ENCODE measurements at places on chromosomes 6 and 20.
A peak's percentile ranks its signal among the peaks of the same experiment; 100 is the strongest.

DNA sequence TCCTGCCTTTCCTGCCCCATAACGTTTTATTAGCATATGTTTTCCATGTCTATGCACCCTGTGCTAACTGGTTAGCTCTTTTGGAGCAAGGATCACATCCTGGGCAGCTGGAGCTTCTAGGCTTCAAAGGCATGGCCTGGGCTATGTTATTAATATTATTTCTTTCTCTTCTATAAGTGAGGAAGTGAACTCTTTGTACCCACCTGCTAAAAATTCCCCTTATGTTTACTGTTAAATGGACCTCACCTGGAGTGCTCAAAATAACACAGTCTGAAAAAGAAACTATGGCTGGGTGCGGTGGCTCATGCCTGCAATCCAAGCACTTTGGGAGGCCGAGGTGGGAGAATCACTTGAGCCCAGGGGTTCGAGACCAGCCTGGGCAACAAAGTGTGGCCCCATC lies 97.8 kb downstream of the TNFAIP3 start:
- no peak for DNase-seq

DNA sequence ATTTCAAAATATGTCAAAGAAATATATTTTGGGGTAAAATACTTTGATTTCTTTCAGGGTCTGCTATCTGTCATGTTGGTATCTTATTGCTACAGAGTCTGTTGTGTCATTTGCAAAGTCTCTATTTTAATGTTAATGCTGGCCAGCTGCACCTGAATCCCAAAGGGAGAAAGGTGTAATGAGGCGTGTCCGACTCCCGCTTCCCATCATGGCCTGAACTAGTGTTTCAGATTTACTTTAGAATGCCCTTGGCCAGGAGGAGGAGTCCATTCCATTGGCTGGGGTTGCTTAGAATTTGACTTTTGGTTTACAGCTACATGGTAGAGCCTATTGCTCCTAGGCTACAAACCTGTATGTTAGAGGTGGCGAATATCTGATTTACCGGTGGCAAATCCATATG lies 69.3 kb downstream of the FAM50B start:
- DNase-seq, result peak; percentile 66

GRCh38 chr20:57048027-57048869 lies 218.2 kb downstream of the BMP7 start:
- no peak for DNase-seq

GRCh38 chr6:147287869-147288271 lies 83.7 kb downstream of the STXBP5 start:
- DNase-seq, result no peak

DNA sequence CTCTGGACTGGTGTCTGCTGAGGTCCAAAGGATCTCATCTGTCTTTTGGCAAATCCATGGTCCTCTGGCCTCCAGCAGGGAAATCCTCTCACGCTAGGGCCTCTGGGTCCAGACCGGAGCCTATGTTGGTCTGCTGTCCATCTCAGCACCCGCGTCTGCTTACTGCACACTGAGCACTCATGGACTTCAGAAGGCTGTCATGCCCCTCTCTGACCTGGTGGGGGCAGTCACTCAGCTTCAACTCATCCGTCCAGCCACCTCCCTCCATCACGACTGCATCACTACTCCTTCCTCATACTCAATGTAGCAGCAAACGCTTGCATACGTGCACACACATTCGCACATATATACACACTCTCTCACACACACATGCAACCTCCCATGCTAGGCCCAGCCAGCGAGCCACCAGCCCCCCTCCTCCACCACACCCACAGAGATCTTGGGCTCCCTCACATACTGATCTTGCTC lies 33.3 kb downstream of the GABRR2 start:
- DNase-seq, result no peak

DNA sequence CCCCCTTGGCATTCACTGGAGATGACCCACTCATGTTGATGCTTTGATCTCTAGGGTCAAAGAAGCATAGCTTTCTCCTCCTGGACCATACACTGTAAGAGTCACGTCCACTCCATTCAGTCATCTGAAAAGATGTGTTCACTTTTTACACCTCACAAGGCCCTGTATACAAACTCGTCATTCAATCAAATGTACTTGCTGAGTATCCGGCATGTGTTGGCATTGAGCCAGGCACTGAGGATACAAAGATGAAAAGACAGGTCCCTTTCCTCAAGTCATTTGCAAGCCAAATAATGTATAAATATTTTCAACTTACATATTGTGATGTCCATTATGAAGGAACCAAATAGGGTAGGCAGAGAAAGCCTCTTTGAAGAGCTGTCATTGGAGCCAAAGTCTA lies 32.6 kb upstream of the CSNK2A1 start:
- no peak for DNase-seq

DNA sequence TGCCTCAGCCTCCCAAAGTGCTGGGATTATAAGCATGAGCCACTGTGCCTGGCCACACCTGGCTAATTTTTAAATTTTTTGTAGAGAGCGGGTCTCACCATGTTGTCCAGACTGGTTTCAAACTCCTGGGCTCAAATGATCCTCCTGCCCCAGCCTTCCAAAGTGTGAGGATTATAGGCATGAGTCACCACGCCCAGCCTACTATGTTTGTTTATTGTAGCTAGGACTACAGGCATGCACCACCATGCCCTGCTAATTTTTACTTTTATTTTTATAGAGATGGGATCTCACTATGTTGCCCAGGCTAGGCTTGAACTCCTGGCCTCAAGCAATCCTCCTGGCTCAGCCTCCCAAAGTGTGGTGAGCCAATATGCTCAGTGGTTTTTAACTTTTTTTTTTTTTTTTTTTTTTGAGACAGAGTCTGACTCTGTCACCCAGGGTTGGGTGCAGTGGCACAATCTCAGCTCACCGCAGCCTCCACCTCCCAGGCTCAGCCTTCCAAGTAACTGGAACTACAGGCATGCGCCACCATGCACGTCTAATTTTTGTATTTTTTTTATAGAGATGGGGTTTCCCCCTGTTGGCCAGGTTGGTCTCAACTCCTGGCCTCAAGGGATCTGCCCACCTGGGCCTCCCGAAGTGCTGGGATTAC lies 12.0 kb upstream of the DDX43 start:
- no peak for DNase-seq

GRCh38 chr6:106085692-106085983 lies 498 bp upstream of the PRDM1 start:
- no peak for DNase-seq

DNA sequence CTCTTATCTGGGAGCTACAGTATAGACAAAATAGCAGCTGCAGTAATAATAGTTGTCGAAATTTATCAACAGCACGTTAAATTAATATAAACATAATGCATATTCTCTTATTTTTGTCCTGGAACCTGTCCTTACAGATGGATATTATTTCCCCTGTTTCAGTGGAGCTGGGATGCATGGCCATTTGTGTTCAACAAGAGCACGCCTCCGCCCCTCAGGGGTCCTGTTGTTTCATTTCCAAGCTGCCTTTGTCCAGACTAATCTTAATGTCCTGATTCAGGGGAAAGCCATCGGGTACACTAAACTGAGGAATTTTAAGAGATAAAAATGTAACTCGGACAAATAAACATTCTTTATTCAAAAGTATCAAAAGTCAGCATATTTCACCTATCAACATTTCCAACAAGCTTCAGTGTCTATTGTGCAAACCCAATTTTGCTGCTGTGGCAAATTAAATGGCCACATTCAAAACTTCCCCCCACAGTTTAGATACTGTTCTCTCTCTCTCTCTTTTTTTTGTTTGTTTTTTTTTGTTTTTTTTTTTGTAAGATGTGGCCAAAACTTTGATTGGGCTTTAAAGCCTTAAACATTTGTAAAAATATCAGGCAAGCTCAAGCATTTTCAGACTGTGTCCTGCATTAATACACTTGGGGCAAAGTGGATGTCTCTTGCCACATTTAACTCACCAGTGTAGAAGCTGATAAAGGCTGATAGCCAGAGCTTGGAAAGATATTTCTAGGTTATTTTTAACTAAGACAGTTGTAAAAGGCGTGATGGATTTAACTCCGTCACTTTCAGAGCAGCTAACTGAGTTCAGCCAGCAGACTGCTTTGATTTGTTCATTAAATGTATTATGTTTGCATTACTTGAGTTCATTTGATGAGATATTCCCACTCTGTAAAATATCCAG lies 112.5 kb upstream of the QKI start:
- no peak for DNase-seq

- DNase-seq, result no peak
These were observed 45.2 kb downstream of the KIF16B start for GRCh38 chr20:16528078-16528477.

- no peak for DNase-seq
These were observed 74.9 kb upstream of the BMP5 start for GRCh38 chr6:55950071-55950814.

GRCh38 chr20:1185790-1186334 lies 1.1 kb upstream of the TMEM74B start:
- DNase-seq, result no peak

DNA sequence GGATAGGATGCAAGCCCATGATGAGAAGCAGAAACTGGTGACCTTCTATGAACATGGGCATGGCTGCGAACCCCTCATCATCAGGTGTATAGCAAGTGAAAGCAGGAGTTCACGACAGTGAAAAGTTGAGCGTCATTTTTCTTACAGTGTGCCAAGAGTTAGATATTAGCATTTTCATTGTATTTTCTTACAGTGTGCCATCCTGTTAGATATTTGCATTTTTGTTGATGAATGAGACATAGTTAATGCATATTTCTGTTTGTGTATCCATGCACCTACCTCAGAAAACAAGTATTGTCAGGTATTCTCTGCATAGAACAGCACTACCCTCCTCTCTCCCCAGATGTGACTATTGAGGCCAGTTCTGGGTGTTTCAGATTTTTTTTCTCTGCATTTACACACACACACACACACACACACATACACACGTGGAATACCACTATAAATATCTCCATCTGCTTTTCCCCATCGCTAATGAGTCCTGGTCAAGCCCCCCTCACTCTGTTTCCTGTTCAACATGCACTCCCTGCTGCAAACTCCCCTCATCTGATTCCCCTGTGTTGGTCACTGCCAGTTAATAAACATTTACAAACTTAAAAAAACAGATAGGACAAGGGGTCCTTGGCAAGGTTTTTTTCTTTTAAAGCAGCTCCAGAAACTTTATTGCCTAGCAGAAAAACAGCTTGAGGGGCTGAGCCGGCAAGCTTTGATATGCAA lies 41.7 kb downstream of the PLN start:
- DNase-seq, result no peak

GRCh38 chr6:93418033-93418407 lies 1.3 kb downstream of the EPHA7 start:
- no peak for DNase-seq

GRCh38 chr6:123802351-123802696 lies 1.3 kb upstream of the NKAIN2 start:
- DNase-seq, result no peak

- DNase-seq, result no peak
These were observed 1.7 kb upstream of the SAPCD1 start for GRCh38 chr6:31760790-31761189.

GRCh38 chr20:59561614-59562277 lies 42.6 kb upstream of the PHACTR3 start:
- DNase-seq, result no peak

DNA sequence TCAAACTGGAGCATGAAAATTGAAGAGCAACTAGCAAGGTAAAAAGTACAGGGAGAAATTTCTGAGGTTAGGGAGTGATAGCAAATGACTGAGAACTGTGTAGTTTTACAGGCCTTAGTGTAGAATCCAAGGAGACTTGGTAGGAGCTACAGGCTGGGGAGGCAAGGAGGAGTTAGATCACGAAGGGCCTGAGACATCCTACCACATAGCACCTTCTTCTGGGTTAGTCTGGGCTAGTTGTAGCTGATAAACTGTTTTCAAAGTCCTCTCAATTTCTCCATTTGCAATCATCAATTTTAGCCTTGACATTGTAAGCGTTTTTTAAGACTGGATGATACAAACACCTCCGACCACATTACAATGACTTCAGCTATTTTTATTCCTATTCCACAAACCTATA lies 209.7 kb downstream of the TMEM200A start:
- no peak for DNase-seq

GRCh38 chr6:37207903-37208456 lies 38.0 kb downstream of the PIM1 start:
- peak; percentile 16 for DNase-seq

- DNase-seq, result no peak
These were observed 609.6 kb downstream of the PKHD1 start for GRCh38 chr6:51477711-51478311.

DNA sequence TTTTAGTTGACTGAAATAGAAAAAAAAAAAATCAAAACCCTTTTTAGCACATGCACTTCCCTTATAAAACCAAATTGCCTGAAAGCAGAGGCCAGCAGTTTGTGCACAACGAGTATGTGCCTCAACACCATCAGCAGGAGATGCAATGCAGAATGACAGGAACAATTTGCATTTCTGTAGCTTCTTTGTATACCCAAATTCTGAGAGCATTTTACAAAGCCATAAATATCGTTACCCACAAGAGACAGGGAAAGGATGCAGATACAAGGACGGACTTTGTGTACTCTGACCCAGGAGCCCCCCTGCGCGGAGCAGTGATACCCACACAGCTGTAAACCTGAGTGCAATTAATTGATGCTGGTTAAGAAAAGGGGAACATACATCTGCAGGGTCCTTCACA lies 285.6 kb downstream of the PRKN start:
- no peak for DNase-seq

GRCh38 chr6:39211183-39211582 lies 18.1 kb downstream of the KCNK5 start:
- DNase-seq, result no peak

- no peak for DNase-seq
These were observed 38.6 kb downstream of the HEBP2 start for GRCh38 chr6:138442663-138443062.

GRCh38 chr20:60237981-60238380 lies 279.8 kb downstream of the CDH26 start:
- DNase-seq, result no peak

DNA sequence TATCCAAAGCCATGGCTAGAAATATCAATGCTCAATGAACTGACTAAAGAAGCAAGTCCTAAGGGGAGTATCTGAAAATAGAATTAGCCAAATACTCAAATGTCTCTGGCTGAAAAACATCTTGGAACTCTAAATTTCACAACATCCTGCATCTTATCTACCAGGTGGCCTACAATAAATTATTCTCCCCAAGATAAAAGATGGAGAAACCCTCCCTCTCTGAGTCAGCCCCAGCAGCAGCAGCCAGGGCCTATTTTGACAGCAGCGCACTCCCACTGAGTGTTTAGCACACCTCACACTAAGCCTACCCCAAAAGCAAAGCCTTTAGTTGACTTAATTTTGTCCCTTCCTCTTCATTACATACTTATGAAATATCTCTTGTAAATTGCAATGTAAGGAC lies 5.9 kb downstream of the CALHM6 start:
- no peak for DNase-seq

GRCh38 chr6:7431674-7432390 lies 42.2 kb downstream of the RIOK1 start:
- DNase-seq, result no peak

DNA sequence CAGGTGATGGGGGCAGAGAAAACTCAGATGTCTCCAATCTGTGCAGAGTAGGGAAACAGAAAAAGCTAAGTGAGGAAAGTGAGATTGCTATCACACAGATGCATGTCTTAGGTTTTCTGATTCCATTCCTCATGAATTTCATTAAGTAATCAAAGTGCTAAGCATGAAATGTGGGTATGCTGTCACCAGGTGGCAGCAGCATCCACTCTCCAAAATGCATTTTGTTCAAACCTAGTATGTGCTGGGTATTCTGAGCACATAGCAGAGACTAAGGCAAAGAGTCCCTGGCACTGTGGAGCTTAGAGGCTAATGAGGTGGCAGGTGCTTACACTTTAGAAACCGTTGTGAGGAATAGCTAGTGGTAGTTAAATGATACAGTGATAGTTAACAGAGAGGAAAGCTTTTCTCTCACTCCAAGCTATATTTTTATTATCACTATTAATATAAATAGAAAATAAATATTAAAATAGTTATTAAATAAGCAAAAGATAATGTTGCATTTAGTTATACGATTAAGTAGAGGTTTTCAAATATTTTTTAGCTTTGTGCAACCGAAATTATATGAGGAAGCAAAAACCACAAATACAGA lies 179.5 kb downstream of the CDH26 start:
- DNase-seq, result peak; percentile 51
